ENCODE measurements at places on chromosomes 3 and 15.

- no peak for DNase-seq
Observed at GRCh38 chr3:42659451-42660130, 6.1 kb downstream of the ZBTB47 start.

DNA sequence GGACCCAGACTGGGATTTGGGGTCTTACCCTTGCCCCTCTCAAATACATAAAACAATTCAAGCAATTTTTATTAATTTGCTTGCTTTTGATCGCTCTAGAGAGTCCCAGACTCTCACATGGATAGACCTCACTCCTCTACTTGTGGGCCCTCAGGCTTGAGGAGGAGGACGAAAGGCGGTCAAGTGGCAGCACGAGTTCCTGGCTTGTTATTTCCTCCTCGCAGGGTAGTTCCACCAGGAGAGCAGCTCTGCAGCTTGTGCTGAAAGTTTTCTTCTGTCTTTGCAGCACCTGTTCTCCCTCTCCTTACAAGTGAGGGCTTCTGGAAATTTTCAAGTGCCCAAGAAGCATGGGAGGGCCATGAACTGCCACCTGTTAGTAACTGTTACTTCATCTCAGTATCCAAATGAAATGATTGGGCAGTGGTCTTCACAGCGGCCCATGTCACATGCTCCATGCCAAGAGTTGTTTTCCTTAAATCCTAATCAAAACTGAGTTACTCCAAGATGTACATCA, 22.7 kb downstream of the ABI3BP start:
- no peak for DNase-seq

GRCh38 chr3:98010194-98010882, 24.8 kb downstream of the GABRR3 start:
- DNase-seq: no peak

- no peak for DNase-seq
Observed at GRCh38 chr3:50441424-50442217, 61.8 kb downstream of the CACNA2D2 start.

DNA sequence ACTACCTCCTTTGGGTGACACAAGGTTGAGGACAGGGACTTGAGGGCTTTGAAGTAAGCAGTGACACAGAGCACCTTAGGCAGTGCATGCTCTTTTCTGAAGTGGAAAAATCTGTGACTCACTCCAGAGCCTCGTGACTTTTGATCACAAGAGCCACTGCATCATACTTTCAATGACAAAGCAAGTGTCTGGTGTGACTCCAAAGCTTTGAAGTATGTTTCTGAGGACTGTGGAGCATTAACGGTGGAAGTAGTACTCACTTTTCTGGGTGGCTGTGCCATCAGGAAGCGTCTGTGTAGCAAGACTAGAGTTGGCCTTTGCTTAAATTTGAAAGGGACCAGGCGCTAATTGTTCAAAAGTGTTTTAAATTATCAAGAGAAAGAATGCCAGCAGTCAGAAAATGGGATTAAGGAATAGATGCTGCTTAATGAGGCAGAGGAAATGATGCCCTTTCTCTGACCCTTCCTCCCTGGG, 210.7 kb upstream of the TRIM42 start:
- no peak for DNase-seq

DNA sequence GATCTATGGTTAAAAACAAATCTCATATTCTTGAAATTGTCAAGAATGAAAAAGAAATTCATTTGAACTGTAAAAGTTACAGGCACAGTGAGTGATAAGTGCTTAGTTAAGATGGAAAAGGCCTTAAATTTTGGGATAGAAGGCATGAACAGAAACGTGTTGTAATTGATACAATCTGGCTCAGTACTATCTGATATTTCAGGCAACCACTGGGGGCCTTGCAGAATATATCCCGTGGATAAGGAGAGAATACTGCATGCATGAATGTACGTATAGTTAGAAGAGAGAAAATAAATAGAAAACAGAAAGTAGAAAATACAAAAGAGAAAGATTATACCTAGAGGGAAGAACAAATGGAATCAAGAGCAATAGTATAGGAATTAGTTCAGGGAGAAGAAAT, 741.4 kb upstream of the CCDC54 start:
- no peak for DNase-seq
